ENCODE measurements at places on chromosomes 4 and X.
A peak's percentile ranks its signal among the peaks of the same experiment; 100 is the strongest.

DNA sequence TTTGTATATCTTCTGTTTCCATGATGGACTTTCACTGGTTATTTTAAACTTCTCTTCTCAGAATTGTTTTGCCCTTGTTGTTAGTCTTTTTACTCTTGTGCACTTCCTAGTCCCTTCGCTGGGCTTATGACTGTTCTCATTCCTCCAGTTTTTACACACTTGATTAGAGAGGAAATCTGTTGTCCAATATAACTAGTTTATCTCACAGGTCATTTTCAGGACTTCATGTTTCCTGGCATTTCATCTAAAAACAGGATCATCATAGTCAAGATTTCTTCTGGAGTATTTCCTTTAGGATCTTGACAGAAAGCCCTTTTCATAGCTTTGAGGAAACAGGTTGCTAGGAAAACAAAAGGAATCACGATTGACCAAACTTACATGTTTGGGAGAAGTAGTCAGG, 3.0 kb downstream of the FNIP2 start:
- DNase-seq, result no peak

DNA sequence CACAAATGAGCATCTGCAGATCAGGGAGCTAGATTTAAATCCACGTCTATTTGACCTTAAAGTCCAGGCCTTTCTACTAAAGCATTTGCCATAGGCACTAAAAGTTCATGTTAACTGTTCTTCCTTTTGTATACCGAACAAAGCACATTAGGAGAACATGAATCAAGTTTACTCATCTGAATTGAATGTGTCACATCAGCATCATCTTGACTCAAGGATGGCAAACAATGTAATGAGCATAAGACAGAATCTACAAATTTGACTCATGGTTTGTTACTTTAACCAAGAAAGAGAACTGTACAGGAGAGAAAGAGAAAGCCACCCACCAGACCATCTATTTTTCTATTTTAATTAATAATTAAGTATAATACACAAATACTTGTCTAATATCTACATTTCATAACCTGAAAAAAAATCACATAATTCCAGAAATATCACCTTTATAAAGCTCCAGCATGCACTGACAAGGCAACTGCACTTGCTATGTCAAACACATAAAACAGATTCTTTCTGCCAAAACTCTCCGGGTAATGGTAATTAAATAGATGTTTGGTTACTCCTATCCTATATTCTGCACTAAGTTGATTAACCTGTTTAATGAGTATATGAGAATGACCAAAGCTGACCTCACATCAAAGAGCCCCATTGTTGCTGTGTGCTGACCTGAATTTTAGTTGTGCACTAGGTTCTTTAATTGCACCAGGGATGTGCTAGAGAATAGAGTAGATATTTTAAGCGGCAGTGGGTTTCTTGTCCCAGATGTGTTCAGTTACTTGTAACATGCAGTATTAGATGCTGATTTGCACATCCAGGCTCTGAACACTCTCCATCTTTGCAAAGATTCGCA, 42.5 kb upstream of the LEF1 start:
- DNase-seq, result no peak

GRCh38 chrX:649166-649565, 18.6 kb downstream of the SHOX start:
- no peak for DNase-seq

GRCh38 chr4:10083331-10083771, 33.2 kb downstream of the WDR1 start:
- DNase-seq, result no peak

DNA sequence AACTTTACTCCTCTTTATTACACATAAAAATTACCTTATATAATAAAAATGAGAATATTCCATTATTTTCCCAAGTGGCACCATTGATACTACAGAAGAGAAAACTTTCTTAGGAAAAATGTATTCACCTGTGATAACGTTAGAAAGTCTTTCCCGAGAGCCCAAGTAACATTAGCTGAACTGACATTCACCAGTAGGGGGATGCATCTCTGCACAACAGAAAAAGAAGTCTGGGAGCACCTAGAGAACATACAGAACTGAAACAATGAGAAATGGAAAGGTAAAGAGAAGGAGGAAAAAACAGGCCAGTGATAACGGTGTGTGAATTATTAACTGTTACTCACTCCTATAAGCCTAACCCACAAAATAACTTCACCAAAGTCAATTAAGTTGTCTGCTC, 423.3 kb downstream of the CENPC start:
- DNase-seq, result no peak

DNA sequence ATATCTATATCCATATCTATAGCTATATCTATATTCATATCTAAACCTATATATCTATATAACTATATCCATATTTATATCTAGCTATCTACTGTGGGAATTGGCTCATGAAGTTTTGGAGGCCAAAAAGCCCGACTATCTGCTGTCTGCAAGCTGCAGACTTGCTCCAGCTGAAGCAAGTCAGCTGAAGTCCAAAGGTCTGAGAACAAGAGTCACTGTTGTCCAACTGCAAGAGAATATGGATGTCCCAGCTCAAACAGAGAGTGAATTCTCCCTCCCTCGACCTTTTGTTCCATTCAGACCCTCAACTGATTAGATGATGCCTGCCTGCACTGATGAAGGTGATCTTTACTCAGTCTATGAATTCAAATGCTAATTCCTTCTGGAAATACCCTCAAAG, 63.3 kb upstream of the VCX start:
- no peak for DNase-seq

DNA sequence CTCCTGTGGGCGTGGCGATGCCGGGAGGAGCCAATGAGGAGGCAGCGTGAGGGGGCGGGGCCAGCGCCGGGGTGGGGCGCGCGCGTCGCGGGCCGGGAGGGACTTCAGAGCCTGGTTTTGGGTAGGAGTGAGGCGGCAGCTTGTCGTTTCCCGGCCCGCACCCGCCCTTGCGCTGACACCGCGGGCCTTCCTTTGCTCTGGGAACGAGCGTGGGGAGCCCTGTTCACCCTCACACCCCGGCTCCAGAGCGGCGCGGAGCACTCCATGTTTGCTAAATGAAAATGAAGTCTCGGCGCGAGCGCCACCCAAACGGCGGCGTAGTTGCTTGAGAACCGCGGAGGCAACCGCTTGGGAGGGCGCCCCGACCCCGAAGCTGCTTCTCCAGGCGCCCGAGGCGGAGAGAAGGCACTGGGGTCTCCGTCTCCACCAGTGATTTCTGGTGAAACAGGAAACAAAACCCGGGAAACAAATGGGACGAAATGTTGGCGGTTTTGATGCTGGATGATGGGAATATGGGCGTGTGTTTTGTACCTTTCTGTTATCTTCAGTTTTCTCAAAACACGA, 497 bp upstream of the GRPEL1 start:
- no peak for DNase-seq

GRCh38 chrX:9643807-9644206, 121.8 kb downstream of the GPR143 start:
- no peak for DNase-seq

DNA sequence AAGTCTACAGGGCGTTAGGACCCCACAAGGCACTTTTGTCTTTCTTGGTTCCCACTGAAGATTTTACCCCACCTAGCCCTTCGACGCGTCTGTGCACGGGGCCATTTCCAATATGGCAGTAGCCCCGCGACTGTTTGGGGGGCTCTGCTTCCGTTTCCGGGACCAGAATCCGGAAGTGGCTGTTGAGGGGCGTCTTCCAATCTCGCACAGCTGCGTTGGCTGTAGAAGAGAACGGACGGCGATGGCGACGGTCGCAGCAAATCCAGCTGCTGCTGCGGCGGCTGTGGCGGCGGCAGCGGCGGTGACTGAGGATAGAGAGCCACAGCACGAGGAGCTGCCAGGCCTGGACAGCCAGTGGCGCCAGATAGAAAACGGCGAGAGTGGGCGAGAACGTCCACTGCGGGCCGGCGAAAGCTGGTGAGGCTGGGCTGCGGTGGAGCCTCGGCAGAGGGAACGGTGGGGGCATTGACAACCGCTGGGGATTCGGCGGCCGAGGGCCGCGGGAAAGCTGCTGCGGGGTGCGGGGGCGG, at the start of gene USP11:
Gene USP11, plus strand, starts transcription at position 207 of the 530 bp plus-strand sequence. Its CDS starts 35 bp downstream, at position 242.
- DNase-seq, result peak; percentile 32

GRCh38 chrX:47573341-47574075, 8.7 kb upstream of the TIMP1 start:
- no peak for DNase-seq
